Ecto neural progenitor cell (in vitro differentiated cells): ENCODE measurements at places on chromosomes 6 and 20.

GRCh38 chr6:113416170-113416569, 441.0 kb upstream of the MARCKS start:
- DNase-seq = no peak

DNA sequence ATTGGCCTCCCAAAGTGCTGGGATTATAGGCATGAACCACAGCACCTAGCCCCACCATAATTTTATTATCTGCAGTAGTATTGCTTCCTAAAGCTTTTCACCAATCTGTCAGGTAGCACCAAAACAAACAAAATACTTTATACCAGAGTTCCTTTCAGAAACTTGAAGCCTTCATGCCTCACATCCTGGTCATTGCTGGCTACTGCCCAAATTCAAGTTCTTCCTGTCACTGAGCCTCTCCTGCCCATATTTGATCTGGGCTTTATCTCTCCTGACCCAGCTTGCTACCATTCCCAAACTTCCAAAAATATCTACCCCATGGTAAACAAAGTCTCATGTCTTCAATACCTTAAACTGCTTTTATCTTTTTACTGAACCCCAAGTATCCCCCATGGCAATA, 34.9 kb upstream of the DST start:
- no peak for DNase-seq

DNA sequence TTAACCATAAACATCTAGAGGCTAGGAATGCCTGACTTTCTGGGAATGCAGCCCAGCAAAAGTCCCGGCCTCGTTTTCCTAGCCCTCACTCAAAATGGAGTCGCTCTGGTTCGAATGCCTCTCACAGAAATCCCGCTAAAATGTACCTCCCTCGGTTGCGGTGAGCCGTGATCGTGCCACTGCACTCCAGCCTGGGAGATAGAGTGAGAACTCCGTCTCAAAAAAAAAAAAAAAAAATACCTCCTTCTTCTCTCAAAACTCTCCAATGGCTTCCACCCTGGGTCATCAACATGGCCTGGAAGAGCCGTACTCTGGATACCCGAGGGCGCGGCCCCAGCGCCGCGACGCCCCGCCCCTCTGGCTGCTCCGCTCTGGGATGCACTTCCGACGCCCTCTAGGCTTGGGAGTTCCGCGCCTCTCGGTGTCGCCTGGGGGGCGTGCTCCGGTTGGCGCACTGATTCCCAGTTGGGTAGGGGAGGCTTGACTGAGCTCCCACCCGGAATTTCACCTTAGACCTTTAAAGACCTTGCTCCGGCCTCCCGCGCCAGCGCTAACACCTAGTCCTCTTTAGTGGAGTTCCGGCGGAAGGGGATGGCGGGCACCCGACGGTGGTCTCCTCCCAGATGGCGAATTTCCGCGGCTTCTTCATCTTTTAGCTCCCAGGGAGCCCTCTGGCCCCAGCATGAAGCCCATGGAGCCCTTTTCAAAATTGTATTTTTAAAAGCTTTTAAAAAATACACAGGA, 12.3 kb downstream of the HMGN4 start:
- DNase-seq = peak; percentile 88

DNA sequence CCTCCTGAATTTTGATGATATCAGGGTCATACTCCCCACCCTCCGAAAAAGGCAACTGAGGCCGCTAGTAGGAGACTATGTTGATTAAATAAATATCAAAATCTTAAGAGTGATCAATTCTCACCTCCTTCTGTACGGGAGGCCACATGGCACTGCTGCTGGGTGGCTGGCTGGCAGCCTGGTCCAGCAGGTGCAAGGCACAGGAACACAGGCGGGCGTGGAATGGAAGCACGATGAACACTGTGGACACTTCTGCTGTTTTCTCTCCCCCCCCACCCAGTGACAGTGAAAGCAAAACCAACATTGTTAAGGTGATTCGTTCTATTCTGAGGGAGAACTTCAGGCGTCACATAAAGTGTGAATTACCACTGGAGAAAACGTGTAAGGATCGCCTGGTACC, 9.7 kb upstream of the CLDN20 start:
- no peak for DNase-seq
